AG09319 (cell line): ENCODE measurements at places on chromosomes 5 and 9.

- peak; percentile 53 for DNase-seq
Observed at GRCh38 chr5:54063817-54064216, 246.6 kb downstream of the ARL15 start.

- peak; percentile 28 for DNase-seq
Observed at GRCh38 chr9:120532475-120532874, 47.5 kb downstream of the CDK5RAP2 start.

DNA sequence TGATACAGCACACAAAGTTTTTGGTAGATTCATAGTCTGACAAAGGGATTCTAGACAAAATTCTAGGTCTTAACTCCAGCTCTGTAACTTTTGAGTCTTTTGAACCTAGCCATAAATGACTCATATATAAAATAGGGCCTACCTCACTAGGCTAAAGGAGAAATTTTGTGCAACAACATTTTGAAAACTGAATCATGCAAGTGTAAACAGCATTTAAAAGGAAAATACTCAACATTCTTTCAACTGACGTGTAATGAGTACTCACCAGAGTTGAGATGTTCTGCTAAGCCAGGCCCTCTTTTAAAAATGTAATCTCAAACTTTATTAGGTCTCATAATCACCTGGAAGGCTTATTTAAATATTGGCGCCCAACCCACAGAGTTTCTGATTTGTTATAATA, 113.2 kb downstream of the STK32A start:
- no peak for DNase-seq

GRCh38 chr5:78573318-78573717, 75.3 kb downstream of the LHFPL2 start:
- no peak for DNase-seq

- no peak for DNase-seq
Observed at GRCh38 chr5:2251751-2252150, 369.0 kb upstream of the IRX4 start.

- DNase-seq = no peak
Observed at GRCh38 chr9:38309324-38310195, 82.9 kb upstream of the ALDH1B1 start.

GRCh38 chr9:23563517-23563916, 262.5 kb downstream of the ELAVL2 start:
- no peak for DNase-seq

GRCh38 chr5:180494510-180495181, 467 bp downstream of the CNOT6 start:
- DNase-seq = no peak
